ENCODE measurements at places on chromosomes 12 and 14.
A peak's percentile ranks its signal among the peaks of the same experiment; 100 is the strongest.

GRCh38 chr14:35416108-35416750 lies 11.7 kb upstream of the NFKBIA start:
- DNase-seq, result no peak

GRCh38 chr12:91414636-91415035 lies 232.0 kb upstream of the DCN start:
- no peak for DNase-seq

- DNase-seq, result no peak
Observed at GRCh38 chr12:121072147-121072546, 33.1 kb upstream of the OASL start.

GRCh38 chr14:76050797-76051392 lies 65.3 kb downstream of the IFT43 start:
- no peak for DNase-seq

DNA sequence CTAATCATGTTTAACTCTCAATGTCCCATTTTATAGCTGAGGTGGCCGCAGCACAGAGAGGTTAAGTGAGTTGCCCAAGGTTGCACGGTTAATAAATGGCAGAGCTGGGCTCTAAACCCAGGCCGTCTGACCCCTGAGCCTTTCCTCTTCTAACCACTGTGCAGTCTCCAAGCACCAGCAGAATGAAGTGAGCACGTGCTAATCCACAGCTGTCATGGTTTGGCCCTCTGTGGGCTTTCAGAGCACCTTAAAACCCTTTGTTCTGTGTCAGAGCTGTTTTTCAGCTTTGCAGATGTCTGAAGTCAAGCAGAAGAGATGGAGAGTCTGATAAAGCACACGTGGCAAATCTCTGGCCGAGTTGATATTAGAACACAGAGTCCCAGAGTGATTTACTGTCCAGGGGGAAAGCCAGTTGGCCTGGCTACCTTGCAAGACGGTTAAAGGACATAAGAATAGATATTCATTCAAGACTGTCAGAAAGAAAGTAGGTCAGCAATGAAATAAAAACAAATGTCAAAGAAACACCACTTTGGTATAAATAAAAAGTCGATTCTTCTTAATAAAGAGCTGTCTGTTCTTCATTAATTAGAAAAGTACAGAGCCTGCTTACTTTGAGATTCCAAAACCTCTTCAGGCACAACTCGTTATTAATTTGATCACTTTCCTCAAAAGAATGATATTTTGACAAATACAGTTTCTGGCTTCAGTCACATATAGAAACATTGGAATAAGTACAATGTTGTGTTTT lies 107.3 kb downstream of the CRADD start:
- peak; percentile 83 for DNase-seq

GRCh38 chr12:49030714-49031572 lies 12.4 kb upstream of the PRKAG1 start:
- peak; percentile 18 for DNase-seq

DNA sequence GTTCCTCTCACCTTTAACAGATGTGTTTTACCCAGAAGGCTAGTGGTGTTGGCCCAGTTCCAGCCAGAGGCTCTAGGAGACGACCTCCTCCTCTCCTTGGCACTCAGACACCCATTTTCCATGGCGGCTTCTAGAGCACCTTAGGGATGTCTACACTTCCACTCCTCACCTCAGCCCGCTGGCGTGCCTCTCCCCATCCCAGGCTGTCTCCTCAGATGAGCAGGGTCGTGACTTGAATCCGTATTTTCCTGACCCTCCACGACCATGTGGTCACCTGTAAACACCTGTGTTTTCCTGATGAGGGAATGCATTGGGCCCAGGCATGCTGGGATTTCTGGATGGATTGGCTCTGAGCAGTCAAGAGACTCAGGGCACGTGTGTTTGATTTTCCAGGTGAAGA lies 21.8 kb upstream of the RIN3 start:
- DNase-seq, result no peak

DNA sequence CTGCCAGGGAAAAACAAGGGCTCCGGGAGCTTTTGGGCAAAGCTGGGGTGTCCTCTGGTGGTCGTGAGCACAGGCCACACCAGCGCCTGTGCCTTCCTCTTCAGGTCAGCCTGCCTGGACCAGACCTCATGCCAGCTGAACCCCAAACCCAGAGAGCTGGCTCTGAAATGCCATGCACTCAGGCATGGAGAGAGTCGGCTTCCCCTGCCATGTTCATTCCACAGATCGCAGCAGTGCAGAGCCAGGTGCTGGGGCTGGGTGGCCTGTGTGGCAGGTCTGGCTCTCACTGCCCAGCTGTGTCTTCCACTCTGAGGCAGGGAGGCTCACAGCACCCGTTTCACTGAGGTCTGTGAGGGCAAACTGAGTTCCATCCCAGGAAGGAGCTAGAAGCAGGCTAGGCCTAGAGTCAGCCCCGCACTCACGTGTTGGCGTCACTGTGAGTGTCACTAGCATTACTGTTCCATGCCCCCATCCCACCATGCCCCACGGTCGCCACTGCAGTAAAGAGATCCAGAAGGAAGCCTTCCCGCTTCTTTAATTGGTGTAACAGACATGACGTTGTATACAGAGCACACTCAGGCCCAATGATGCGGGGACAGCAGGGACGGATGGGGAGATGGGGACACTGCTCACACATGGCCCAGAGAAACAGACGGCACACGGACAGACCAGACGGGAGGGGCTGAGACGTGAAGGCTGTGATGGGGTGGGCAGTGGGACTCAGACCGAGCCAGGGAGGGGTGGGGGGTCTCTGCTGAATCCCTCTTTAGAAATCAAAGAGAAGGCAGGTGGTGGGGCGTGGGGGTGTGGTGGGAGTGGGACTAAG lies 2.7 kb downstream of the ARL6IP4 start:
- DNase-seq, result peak; percentile 67

DNA sequence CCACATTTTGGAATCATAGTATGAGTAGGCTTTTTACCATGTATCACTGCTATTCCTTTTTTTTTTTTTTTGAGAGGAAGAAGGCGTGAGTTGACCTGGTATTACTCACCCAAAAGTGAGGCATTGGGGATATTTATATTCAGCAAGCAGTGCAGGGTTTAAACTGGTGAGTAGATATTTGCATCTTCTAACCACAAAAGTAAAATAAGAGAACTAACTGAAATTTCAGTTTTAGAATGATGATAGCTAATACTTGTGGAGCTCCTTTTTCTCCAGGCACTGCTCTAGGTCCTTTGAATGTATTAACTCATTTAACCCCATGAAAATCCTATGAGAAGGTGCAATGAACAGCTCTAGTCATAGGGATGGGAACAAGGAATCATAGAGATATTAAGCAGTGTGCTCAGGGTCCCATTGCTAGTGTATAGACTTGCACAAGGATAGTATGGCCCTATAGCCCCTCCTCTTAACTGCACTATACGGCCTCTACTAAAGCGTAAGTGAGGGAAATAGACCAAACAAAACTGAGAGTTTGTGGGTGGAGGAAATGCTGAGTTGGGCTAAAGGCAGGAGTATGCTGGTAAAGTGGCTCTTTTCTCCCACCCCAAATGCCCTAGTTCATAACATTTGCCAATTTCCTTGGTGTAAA lies 104.3 kb upstream of the MAX start:
- DNase-seq, result no peak

GRCh38 chr12:95336387-95337067 lies 118.9 kb downstream of the VEZT start:
- DNase-seq, result peak; percentile 86

GRCh38 chr12:56718636-56719035 lies 6.5 kb downstream of the NACA start:
- peak; percentile 54 for DNase-seq

- no peak for DNase-seq
Observed at GRCh38 chr12:5870183-5870582, 74.9 kb downstream of the ANO2 start.

DNA sequence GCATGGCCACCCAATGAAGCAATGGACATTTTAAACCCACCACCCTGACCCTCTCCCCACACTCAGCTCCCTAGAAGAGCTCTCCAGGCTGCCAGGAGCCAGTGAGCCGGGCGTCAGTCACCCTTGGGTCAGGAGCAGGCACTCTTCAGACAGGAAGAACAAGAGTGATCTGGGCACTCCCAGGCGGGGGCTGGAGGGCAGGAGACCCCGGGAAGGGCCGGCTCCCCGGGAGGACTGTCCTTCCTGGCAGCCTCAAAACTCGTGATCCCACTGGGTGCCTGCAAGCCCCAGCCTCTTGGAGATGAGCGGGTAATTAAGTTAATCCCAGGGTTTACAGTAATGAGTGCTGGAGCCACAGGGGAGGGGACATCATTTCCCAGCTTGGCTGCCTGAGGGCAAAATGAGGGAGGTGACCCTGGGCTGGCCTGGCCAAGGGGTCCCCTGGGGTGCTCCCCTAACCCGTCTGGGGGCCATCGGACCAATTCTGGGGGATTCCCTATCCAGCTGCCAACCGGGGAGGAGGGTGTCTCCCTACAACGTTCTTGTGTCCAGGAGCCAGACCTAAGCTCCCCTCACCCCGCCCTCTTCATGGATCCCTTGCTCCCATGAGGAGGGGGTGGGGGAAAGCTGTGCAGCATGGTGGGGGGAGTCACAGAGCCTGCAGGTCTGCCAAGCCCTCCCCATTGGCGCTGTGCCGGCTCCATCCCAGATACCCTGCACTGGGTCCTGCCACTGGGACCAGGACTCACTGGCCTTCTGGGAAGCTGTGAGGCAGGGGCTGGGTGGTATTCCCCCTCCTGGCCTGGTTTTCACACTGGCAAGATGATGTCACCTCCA lies 59.2 kb downstream of the CCNK start:
- DNase-seq, result no peak

DNA sequence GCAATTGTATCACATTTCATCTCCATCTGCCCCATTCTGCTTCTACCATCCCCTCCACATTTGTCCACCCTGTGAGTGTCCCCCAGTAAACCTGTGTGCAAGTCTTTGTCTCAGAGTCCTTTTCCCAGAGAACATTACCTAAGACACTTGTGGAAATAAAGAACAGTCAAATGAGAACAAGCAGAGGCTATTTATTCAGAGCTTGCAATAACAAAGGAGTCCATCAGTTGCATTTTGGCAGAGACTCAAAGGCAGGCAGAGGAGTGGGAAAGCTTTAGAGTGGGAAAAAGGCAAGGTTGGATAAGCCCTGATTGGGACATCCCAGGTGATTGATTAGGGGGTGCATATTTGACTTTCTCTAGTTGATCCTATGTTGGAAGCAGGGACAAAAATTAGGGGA lies 18.2 kb upstream of the PPFIBP1 start:
- no peak for DNase-seq

DNA sequence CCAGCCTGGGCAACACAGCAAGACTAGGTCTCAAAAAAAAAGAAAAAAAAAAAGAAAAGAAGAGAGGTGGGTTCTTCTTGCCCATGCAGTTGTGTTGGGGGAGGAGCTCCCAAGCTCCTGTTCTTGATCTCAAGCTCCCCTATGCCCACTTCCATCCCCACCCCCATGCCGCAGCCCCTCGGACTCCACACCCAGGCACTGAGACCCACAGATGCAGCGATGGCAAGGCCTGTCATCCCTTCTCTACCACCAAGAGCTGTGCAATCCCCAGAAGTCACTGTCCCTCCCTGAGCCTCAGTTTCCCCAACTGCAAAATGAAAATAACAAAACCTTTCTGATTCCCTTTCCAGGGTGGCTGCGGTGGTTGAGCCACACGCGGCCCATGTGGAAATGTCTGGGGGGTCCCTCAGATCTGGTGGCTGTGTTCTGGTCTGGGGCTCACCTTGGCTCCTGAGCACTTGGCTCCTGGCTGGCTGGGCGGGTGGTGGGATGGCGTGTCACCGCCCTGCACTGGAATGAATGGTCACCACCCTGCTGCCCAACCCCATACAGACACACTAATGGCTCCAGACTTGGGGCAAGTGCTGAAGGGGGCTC lies 22.6 kb upstream of the KIF26A start:
- DNase-seq, result peak; percentile 24

DNA sequence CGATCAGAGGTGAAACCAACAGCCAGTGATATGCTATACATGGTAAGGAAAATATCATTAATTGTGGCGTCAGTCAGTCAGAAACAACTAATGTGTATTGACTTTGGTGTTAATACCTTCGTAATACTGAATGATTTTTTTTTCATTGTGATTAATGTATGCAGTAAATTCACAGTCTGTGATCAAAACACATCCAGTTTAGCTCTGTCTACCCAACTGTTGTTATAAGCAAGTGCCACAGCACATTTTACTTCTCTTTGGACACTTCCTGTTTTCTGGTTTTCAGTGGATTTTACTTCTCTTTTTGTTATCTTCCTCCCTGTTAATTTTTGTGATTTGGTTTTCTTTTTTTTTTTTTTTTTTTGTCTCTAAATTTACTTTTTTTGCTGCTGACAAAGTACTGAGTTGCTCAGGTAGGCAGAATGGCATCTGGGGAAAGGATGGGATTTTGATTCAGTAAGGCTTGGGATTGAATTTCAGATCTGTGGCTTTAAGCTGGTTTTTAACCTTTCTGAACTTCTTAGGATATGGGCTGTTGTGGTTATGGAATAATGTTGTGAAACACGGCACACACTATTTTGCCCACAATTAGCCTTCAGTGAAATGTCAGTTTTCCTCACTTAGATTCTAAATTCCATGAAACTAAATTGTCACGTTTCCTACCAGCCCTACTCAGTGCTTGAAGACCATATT lies 604 bp downstream of the GLIPR1 start:
- DNase-seq, result no peak

- DNase-seq, result no peak
Observed at GRCh38 chr12:110266381-110266960, 14.6 kb upstream of the ATP2A2 start.

DNA sequence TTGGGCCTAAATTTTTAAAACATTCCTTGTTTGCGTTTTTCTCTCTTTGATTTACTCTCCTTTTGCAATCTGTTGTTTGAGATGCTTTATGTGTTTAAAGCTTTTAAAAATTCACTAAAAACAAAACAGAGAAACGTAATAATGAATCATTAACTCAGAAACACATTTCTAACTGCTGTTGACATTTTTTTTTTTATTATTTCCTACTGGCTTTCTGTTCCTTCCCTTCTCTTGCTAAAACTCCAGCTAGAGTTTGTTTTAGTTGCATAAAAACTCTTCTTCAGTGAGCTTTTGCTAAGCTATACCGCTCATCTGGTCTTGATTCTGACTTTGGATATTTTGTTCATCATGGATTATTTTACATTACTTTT lies 29.0 kb upstream of the SRGAP1 start:
- no peak for DNase-seq

DNA sequence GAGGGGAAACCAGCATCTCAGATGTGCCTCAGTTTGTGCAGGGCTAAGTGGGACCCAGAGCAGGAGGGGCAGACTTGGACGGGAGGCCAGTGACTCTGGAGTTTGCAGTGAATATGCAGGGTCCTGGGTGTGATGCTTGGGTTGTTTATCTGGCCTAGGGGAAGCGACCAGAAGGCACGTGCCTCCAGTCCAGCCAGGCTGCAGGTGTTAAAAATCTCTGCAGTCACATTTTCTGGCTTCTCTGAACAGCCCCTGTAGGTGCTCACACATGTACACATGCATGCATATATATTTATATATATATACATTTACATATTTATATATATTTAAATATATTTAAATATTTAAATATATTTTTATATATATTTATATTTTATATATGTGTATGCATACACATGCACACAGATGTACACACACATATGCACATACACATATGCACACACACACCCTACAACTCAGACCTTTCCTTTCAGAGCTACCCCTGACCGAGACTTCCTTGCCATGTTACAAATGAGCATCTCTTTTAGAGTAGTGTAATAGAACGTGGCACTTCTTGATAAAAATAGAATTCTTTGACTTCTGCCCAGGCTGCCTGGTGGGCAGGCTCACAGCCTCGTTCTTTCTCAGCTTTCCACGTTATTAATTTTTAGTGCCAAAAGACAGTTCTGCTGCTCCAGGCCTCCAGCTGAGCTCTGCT lies 26.8 kb upstream of the TCL1B start:
- DNase-seq, result no peak

GRCh38 chr14:88473791-88474190 lies 81.0 kb downstream of the PTPN21 start:
- no peak for DNase-seq
